NCI-H1092 treated with DMSO at 0.1 percent for 48 hours (cell line): ENCODE measurements at places on chromosomes 2 and 18.

GRCh38 chr2:160194946-160195345, 5.1 kb downstream of the ITGB6 start:
- no peak for DNase-seq

DNA sequence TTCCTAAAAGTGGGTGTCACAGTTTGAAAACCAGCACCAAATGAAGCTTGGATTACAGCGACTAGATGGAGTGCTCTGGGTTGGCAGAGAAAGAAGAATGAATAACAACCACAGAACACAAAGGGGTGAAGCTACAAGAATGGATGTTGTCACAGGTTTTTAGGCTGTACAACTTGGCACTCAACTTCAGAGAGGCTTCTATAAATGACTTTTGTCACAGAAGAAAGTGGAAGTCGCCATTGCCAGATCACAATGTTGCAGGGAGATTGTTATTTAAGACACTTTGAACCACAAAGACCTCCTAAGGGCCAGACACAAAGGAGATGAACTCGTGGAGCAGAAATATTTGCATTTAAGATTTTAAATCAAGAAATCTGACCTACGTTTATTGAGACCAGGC, 354.2 kb downstream of the CDH7 start:
- DNase-seq, result no peak

DNA sequence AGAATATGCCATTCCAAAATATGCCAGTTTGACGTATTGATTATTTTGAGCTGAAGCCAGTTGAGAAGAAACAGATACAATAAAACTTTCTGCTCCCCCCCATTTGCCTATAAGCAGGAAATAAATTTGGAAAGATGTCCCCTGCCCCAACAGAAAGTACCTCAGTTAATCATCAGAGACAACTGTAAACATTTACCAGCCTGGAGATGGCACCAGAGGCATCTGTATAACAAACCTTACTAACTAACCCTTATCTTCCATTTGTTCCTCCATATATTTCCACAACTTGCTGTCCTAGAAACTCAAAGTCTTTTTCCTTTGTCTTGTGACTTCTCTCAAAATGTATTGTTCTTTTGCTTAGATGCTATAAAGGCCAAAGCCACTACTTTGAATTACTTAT, 93.8 kb downstream of the AKAIN1 start:
- no peak for DNase-seq

DNA sequence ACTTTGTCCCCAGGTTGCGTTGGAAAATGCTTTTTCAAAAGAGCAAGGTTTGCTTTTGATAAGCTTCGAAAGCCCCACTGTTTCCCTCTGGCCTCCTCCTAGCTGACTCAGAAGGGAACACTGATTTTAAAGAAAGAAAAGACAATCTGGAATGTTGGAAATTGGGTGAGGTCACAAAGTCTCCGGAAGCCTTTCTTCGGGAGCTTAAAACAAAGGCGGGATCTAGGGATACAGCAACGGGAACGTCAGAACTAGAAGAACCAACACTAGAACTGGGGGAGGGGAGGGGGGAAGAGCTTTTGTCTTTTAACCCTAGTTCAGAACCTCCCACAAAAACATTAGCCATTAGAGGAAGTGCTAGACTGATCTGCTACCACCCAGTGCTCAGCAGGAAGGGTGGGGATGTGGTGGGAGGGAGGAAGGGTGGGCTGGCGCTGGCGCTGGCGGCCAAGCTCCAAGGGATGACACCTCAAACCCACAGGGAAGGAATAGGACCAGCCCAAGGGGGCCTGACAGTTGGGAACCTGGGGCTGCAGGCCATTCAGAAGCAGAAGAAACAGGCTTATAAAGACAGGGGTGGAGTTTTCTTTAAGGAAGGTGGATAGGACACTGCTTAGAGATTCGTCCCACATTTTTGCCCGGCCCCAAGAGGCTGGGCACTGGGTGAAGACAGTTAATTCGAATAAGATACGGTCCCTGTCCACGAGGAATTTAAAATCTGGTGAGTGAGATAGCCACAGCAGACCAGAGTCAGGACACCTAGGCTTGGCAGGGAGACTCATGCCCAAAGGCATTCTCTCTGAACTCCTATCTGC, 1.7 kb downstream of the TMSB10 start:
- DNase-seq, result no peak

DNA sequence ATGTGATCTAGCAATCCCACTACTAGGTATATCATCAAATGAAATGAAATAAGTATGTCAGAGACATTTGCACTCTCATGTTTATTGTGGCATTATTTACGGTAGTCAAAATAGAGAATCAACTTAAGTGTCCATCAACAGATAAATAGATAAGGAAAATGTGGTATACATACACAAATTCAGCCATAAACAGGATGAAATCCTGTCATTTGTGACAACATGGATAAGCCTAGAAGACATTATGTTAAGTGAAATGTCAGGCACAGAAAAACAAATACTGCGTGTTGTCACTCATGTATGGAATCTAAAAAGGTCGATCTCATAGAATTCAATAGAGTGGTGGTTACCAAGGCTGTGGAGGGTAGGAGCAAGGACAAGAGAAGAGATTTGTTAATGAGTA, 22.1 kb upstream of the CBLN2 start:
- no peak for DNase-seq

DNA sequence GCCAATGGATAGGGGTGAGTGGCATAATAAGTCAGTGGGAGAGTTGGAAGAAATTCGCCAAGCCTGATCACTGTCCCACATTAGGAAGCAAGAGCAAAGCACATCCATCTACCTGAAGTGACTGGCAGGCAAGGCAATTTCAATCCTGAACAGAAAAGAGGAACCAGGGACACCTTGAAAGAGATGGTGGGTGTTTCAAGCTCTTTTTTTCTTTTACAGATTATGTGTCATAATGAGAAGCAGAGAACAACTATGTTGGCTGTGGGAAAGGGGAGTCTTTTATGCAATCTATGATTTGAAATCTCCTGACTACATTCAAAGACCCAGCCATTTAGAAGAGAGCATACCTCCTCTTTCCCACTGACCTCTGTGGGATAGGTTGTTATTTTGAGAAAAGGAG, 63.5 kb downstream of the TGIF1 start:
- DNase-seq, result no peak

DNA sequence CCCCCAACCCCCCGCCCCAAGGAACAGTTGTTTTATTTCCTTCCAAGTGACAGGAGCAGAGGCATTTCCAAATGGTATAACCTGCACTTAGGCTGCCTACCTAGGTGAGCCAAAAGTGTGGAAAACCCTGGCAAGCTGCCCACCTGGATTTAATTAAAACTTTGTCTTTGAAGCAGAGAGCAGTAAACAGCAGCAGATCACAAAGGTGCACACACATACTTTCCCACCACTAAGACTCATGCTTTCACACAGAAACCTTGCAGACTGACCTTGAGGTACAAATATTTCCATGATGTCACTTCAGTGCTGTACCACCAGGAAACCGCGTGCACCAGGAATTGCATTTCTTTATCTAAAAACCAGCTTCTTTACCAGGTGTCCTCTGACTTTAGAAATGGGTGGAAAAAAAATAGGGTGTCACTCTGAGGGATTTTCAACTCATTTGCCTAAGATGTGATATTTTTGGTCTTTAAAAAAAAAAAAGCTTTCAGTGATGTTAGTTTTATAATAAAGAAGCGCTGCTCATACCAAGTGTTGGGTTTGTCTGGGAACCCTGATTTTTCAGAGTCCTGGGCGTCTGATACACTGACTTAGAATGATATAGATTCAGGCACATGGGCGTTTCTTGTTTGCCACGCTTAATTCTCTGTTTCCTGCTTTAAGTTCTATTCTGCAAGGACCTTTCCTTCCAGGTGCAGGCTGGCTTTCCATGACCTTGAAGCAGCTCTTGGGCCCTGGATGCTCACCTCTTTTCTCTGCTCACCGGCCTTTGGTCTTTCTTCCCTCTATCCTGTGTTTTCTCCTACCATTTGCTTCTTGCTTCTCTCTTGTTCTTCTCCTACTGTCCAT, 70.7 kb upstream of the BCL2L11 start:
- no peak for DNase-seq

GRCh38 chr2:219174146-219174545, 2.6 kb downstream of the CNPPD1 start:
- no peak for DNase-seq

- DNase-seq, result no peak
Observed at GRCh38 chr2:156787517-156787916, 351.3 kb downstream of the GPD2 start.

- no peak for DNase-seq
Observed at GRCh38 chr18:12858991-12859390, 25.0 kb downstream of the PTPN2 start.

- no peak for DNase-seq
Observed at GRCh38 chr2:232879618-232880494, 9.8 kb downstream of the SNORC start.

GRCh38 chr2:209977386-209978239, 24.8 kb upstream of the RPE start:
- no peak for DNase-seq

GRCh38 chr2:224347176-224348051, 54.5 kb downstream of the FAM124B start:
- no peak for DNase-seq

DNA sequence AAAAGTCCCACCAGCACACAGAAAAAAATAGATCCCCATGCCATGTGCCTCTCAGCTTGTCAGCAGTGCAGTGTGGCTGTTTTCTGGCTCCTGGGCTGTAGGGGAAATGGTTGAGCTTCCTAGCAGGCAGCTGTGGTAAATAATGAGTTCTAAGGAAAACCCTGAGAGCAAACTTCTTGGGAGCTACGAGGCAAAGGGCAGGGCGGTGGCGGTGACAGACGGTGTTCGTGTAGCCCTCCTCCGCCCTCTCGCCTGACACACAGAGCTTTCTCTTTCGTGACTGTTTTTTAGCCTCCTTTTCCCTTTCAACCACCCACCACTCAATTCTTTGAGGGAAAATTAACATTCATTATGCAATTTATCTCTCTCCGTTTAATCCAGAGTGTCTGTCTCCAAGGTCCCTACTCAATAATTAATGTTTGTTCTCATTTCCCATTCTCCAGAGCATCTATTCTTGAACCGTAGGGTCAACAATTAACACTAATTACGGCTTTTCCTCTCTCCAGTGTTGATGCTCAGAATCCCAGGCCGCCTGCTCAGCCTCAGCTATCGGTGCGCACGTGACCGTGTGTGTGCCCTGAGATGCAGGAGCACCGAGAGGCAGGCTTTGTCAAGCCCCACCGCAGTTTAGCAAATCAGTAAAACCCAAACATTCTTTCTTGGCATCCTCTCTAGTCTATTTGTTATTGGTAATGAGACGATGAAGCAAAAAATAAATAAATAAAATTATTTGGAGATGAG, 50.1 kb downstream of the KIAA2012 start:
- no peak for DNase-seq

DNA sequence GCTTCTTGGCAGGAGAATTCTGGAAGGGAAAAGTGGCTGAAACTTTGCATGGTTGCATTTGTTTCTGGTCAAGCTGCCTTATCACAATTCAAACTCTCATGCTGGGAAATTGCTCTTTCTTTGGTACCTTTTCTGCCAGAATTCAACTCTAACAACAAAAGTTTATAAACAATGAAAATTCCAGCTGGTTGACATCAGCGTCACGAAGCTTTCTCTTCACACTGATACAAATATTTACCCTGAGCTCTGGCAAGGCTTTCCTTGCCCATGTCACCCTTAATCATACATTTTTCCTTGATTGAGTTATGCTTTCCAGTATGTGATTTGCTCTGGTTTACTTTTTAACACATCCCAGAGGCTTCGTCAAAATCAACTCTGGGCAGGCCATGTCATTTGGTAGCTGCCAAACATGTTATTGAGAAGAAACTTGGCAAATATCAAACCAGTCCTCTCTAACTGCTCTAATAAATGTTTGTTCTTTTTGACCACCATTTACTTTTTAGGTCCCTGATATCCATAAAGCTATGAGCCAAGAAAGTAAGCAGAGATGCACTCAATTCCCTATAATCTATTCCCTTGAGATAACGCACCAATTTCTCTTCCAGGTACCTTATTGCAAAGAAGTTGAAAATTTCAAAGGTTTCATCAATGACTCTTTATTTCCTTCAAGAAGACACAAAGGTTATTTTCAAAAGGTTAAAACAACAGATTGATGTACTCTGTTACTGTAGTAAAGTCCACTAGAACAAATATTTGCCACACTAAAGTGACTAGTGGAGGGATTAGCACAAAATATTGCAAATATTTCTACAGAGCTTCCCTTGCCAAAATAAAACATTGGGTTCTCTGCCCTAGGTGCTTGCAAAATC, 1241.1 kb upstream of the ZEB2 start:
- DNase-seq, result no peak

DNA sequence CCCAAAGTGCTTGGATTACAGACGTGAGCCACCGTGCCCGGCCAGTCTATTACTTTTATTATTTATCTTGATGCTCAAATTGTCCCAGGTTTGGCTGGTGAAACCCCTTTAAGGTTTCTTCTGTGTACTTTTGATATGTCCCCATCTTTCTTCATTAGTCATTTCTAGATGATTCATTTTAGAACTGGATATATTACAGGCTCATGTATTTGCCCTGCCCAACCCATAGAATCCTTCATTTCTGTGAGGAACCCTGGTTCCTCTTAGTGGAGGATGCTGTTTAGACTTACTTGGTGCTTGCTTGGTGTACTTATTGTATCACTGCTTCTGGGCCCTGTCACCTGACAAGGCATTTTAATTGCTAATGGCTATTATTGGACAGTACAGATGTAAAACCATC, 40.1 kb downstream of the KCMF1 start:
- DNase-seq, result no peak

- no peak for DNase-seq
Observed at GRCh38 chr2:217593732-217594131, 409.1 kb downstream of the TNS1 start.

DNA sequence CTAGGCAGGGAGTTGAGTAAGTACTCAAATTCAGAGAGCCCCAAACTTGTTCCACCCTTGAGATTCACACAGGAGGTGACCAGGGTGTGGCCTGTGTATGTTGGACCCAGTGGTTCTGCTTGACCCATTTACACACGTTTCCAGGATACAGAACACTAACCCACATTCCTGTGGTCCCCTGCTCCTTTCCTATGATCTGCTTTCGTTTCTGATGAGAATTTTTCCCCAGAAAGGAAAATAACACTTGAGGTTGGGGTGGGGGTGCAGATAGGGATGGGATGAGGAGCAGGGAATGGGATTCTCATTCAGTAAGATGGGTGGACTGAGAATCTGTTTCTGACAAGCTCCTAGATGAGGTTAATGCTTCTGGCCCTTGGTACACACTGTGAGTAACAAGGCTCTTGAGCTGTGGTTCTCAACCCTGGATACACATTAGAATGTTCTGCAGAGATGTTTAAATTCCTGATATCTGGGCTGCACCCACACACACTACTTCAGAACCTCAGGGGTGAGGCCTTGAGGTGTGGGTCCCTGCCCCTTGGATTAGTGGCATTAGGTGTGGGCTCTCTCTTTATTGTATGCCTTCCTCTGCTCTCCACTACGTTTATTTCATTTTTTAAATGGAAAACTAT, 58.4 kb downstream of the TPGS2 start:
- DNase-seq, result no peak

DNA sequence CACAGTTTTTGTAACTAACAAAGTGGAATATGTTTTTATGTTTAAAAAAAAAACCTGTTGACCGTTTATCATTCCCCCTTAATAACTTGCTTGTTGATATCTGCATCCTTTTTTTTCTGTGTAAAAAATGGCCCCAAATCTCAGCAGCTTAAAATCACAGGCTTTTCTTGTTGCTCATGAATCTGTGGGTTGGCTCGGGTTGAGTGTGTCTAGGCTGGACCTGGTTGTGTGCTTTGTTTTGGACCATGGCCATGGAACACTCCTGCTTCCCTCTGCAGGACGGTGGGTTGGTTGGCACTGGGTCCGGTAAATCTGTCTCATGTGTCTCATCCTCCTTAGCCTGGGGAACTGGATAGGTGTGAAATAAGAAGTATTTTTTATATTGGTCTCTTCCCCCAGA, 139.0 kb upstream of the LINC00305 start:
- no peak for DNase-seq

- DNase-seq, result no peak
Observed at GRCh38 chr2:20178249-20178607, 46.7 kb downstream of the SDC1 start.
